Astrocyte of the hippocampus (primary cell): ENCODE measurements at places on chromosomes 12 and 14.

GRCh38 chr12:1185460-1186182 is 194.6 kb downstream of the ERC1 start:
- DNase-seq = no peak

DNA sequence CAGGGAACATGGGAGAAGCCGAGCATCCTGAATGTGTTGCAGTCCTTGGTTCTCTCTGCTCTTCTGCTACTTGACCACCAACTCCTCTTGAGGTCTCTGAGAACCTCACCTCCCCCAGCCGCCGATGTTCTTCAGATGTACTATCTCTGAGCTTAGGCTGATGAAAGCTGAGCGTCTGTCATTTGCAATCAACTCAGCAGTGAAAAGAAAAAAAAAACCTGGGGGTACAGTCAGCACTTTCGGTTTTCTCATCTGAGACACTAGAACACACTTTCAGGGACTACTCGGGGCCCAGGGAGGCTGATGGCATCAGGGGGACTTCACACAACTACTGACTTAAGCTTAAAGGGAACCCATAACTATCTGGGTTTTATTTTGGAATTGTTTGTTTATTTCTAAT is 9.6 kb upstream of the FLVCR2 start:
- DNase-seq = no peak

DNA sequence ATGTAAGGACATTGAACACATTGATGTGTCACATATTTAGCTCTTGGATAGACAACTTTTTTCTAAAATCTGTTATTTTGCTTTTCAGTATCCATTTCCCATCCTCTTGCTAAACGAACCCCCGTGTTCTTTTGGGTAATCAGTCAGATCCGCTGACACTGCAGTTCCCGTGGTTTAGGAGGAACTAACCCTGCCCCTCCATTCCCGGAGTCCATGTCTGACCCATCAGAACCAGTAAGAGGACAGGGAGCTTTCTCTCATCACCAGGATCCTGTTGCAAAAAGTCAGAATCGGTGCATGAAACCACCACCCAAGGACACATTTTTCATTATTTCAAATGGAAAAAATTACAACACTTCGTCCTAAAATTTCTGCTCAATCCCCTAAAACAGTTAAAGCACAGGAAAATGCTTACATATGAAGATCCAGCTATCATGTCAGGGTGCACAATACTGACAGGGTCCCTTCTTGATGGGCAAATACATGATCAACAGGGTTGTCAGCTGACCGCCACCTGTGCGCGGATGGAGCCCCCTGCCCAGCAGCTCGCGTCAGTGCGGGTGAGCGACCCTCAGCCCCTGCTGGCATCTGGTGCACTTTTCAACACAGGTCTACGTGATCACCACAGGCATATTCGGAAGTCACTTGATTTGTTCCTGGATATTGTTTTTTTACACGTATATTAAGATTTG is 276.8 kb downstream of the ADGRD1 start:
- DNase-seq = no peak

DNA sequence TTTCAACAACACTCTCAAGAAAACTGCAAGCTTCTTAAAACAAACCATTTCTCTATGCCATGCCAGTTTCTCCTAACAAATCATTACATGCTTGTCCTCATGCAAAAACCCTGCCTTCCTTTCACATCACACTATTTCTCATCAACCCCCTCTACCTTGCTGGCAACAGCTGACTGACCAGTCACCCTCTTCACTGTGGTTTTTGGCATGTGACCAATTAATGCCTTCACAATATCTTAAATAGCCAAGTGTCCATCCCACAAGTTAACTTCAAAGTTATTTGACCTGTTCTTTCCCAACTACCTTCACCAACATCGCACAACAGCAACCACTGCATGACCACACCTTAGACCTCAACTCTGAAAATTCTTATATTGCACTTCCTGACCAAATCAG is 159.6 kb downstream of the CEP128 start:
- peak; percentile 32 for DNase-seq

GRCh38 chr12:50581226-50582184 is 76.7 kb downstream of the DIP2B start:
- peak; percentile 55 for DNase-seq

DNA sequence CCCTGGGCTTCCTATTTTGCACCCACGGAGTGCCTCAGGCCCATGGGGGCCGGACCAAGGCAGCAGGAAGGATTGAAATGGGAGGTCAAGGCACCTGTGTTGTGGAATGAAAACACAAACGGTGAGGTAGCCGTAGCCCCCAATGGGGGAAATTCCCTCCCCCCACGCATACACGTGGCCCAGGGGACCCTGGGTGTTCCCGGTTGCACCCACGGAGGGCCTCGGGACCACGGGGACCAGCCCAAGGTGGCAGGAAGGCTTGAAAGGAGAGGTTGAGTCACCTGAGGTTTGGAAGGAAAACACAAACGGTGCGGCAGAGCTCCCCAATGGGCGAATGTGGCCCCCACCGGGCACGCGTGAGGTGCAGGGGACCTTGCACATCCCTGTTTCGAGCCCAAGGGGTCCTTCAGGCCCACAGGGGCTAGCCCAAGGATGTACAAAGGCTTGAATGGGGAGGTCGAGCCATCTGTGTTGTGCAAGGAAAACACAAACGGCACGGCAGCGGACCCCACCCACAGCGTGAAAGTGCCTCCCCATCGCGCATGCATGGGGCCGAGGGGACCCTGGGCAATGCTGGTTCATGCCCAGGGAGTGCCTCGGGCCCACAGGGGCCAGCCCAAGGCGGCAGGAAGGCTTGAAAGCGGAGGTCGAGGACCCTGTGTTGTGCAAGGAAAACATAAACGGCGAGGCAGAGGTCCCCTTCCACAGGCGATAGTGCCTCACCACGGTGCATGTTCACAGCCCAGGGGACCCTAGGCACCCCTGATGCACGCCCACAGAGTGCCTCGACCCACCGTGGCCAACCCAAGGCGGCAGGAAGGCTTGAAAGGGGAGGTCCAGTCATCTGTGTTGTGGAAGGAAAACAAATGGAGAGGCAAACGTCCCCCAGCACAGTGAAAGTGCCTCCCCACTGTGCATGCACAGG is 376.7 kb downstream of the ALG10 start:
- no peak for DNase-seq

GRCh38 chr12:15165012-15165659 is 56.1 kb downstream of the RERG start:
- peak; percentile 51 for DNase-seq

GRCh38 chr12:12334367-12335040 is 15.5 kb downstream of the MANSC1 start:
- peak; percentile 60 for DNase-seq

- DNase-seq = peak; percentile 77
Measured at GRCh38 chr14:24806061-24806678, 172.2 kb upstream of the GZMB start.

DNA sequence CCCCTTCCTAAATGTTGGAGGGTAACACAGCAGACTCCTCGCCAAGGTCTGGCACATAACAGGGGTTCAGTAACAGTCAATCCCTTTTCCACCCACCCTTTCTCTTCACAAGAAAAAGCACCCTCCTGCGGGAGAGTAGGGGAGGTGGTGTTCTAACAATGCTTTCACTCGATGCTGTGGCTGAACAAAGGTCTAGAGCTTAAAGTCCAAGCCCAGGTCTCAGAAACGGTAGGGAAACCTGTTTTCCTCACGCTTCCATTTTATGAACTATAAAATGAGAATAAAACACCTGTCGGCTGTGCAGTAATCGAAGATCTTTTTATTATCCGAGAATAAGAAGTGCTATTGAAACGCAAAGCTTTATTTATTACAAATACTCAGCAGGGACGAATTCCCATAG is 20.9 kb upstream of the CACNA2D4 start:
- DNase-seq = no peak

- DNase-seq = no peak
Measured at GRCh38 chr12:180445-180844, 33.5 kb downstream of the SLC6A12 start.

DNA sequence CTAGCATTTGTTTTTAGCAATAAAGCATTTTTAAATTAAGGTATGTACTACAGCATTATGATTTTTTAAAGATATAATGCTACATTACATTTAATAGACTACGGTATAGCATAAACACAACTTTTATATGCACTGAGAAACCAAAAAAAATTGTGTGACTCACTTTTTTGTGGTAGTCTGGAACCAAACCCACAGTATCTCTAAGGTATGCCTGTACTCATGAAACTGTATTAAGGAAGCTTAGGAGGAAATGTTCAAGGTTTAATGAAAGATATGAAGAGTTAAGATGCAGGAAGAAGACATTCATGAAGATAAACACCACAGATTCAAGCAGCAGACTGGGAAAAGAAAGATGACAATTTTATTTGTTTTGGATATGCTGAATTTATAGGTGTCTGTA is 51.7 kb downstream of the PPP1R12A start:
- DNase-seq = peak; percentile 58

GRCh38 chr12:115296613-115297198 is 612.7 kb upstream of the TBX3 start:
- no peak for DNase-seq

DNA sequence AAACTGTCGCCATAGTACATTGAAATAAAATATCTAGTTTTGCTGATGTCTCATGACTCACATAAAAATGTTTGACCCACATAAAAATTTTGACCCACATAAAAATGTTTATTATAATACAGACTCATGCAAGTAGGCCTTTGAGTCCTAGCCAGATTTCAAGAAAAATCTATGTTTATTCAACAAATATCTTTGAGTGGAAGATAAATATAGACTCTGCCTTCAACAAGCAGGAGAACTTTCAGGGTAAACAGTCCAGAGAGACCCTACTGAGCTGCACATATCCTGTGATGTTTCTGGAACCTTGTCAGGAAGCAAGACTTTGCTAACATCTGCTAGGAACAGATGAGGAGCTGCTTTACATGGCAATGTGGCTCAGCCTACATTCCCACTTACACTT is 283.1 kb downstream of the MDGA2 start:
- no peak for DNase-seq

- peak; percentile 59 for DNase-seq
Measured at GRCh38 chr14:103696466-103697071, 18.7 kb downstream of the XRCC3 start.

DNA sequence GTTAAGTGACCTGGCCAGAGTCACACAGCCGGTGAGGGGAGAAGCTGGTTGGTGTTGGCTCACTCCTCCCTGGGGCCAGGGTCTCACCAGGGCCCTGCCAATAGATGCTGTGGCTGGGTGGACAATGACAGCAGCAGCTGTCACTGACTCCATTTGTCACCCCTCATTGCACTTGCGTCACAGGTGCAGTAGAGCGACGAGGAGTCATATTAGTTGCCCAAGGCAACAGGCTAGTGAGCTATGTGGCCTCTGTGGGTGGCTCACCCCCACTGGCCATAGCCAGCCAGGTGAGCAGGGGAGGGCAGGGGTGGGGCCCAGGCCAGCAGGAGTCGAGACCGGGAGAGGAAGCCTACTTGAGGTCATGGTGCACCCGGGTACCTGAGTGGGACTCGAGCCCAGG is 9.7 kb downstream of the SLC25A47 start:
- DNase-seq = no peak

DNA sequence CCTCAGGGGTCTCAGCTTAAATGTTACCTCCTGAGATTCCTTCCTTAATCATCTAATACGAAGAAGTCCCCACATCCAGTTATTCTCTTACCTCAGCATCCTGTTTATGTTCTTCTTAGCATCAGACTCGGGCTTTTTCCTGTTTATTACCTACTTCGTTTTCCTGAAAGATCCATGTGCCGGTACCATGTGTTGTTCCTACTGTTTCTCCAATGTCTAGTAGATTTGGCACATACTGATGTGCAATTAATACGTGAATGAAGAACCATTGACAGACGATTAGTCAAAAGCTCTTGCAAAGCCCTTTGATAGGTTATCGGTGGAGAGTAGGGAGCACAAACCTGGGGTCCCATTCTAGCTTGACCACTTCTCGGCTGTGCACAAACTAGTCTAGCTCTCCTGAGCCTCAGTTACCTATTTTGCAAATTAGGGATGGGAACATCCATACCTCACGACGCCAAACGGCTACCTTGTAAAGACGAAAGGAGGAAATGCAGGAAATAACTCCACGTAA is 735 bp upstream of the MAPKAPK5 start:
- no peak for DNase-seq

- no peak for DNase-seq
Measured at GRCh38 chr12:67884596-67884995, 104.7 kb upstream of the IFNG-AS1 start.

DNA sequence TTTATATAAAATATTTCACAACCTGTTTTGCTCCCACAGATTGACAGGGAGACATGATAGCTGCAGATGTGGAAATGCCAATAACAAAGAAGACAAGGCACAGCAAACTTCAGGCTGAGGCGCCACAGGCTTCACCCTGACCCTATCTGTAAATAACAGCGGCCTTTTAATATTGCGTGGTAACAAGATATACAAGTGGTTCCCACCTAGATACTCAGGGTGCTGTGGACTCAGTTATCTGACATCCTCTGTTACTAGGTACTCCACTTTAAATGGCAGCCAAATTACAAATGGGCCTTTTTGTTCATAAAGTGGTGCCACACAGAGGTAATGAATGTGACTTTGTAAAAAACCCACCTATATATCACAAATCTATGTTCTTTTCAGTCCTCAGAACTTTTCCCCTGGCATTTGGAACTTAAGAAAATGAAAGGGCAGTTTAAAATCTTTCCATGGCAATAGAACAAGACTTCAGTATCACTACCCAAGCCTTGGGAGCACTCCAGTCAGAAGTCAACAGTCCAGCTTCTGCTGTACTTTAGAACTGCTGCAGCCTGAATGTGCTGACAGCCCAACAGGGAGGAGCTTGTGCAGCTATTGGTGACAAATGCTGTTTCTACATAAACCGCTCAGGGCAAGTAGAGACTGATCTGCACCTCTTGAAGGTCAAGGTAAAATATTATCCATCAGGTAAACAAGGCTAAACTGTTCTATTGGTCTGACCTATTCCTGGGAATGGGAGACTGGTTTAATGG is 86.2 kb upstream of the DCD start:
- no peak for DNase-seq

DNA sequence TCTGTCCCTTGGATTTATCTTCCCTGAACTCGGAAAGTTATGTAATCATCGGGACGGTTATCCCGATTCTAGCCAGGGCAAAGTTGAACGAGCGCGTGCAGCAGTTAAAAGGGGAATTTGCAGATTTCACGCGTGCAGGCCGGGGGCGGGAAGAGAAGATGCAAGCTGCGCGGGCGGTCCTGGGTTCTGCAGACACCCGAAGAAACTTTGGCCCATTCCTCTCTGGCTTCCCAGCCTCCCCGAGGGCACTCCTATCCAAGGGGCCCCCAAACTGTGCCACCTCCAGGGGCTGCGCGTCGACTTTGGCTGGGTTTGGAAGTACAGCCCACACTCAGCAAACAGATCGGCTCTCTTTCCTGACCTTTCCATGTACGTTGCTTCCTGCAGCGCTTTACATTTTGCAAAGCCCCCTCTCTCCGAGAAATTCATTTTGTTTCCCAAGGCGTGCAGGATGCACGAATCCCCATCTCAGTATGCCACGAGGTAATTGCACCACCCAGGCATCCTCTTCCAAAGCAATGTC is 941 bp upstream of the PPP1CC start:
- peak; percentile 32 for DNase-seq

GRCh38 chr12:52581481-52581880 is 7.8 kb upstream of the KRT74 start:
- peak; percentile 7 for DNase-seq

- no peak for DNase-seq
Measured at GRCh38 chr12:111588010-111588409, 11.1 kb downstream of the ATXN2 start.
